Activated T-cell treated with anti-CD3 and anti-CD28 coated beads, Interleukin-2, amount 50 U/mL, for 4 hours (primary cell): ENCODE measurements at places on chromosomes 2 and 18. TPM values are rescaled to one million over a fixed set of nuclear protein-coding genes. Genes with fewer than 3 reads are reported as not detected.

The STPG4 gene
- total RNA-seq: not detected

The GLI2 gene
- total RNA-seq: 0.28 TPM

The FOXI3 gene
- not detected for total RNA-seq

The KCNIP3 gene
- not detected for total RNA-seq

The DCDC2C gene
- total RNA-seq: not detected

DNA sequence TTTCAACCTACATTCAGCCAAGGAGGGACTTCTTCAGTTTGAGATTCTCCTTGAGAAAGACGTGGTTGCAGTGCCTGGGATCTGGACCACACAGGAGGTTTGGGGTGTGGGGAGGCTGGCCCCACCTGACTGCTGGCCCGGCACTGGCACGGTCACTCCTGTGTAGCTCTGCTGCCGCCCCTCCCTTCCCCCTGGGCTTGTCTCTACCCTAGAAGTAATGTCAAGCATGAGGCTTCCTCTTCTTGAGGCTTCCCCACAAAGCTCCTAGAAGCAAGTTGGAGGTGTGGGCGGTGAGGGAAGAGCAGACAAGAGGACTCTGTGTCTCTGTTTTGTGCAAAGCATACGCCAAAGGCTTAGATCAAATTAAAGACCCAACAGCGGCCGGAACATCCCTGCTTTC is 8.7 kb downstream of the KLHL29 start:
- no peak for DNase-seq

DNA sequence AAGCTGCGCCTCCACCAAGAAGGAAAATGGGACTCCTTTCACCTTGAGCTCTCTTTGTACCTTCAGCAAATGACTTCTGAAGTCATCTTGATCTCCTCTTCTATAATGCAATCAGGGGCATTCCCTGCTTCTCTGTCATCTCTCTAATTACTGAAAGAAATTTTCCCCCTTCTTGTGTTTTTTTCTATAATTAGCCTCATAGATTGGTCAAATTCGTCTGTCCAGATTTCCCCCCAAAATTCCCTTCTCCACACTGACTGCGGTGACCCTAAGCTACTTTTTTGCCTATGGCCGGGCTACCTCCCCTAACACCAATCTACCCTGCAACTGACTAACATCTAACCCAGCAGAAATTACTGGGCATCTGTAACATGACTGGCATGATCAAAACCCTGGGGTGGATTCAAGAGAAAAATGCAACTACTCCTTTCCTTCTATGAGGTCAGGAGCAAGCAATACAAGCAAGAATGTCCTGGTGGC is 168.6 kb downstream of the BCL2 start:
- no peak for DNase-seq

GRCh38 chr18:7334973-7335568 is 104.2 kb downstream of the LRRC30 start:
- no peak for DNase-seq

DNA sequence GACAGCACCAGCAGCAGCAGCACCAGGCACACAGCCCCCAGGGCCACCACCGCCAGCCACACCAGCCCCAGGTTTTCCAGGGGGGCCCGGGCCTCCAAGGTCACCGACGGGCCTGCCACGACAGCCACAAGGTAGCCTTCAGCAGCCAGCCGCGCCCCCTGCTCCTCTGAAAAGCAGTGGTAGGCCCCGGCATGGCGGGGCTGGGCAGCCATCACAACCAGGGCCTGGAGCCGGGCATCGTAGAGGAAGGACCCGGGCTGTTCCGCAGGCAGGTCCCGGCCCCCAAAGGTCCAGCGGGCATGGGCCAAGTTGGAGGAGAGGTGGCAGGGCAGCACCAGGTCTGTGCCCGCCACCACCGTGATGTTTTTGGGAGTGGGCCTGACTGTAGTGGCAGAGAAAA is 3.3 kb upstream of the ANKRD39 start:
- DNase-seq: no peak

DNA sequence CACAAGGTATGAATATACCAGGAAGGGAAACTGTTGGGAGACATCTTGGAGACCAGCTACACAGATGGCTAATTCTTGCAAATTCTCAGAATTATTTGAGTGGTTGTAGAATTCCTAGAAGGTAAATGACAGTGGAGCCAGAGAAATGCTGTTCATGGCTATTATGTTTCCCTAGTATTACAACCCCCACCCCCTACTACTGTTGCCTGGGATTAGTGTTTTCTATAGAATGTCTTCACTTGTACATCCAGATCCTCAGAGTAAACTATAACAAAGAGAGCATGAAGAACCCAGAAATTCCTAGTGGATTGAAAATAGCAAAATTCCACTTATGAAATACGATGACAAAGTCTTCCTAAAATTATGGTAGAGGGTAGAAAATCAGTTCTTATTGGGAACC is 15.3 kb downstream of the LGALSL start:
- DNase-seq: no peak

DNA sequence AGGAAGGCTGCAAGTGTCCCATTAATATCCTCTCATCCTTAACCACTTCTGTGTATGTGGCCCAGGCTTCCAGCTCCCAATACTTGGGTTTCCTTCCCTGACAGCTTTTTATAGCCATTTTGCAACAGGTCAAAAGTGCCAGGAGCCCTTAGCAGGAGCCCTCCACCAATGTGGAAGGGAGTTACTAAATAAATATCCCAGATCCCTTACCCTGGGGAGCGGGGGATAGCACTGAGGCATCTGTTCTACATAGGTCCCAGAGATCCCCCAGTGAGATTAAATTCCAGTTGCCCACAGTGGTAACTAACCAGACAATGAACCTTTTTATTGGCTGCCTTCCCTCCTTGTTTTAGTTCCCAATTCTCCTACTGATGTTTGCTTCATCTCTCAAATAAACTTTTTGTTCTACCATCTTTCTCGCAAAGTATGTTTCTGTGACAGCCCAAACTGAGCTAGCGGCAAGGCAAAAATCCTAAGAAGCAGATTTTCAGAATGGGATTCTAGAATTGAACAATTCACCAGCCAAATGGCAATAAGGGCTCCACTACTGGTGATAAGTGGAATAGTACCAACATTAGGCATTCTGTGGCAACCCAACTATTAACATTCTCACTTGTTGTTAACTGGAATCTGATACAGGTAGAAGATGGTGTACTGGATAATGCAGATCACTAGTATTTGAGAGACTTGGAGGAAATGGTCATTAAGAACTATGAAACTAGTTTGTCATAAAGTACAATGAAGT is 83.9 kb upstream of the MAPRE2 start:
- no peak for DNase-seq

DNA sequence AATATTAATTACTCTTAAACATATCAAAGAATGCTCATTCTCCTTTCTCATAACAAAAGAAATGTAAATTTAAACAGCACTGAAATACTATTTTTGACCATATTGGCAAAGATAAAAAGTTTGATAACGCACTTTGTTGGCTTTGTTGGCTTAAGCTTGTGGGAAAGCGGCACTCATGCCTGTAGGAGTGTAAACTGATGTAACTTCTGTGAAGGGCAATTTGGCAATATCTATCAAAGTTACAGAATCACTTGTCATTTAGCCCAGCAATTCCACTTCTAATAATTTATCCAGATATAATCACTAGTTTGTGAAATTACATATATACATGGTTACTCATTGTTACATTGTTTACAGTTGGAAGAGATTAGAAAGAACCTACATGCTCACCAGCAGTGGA is 311.8 kb upstream of the STON1 start:
- no peak for DNase-seq
